ENCODE measurements at places on chromosomes 11 and 22.

DNA sequence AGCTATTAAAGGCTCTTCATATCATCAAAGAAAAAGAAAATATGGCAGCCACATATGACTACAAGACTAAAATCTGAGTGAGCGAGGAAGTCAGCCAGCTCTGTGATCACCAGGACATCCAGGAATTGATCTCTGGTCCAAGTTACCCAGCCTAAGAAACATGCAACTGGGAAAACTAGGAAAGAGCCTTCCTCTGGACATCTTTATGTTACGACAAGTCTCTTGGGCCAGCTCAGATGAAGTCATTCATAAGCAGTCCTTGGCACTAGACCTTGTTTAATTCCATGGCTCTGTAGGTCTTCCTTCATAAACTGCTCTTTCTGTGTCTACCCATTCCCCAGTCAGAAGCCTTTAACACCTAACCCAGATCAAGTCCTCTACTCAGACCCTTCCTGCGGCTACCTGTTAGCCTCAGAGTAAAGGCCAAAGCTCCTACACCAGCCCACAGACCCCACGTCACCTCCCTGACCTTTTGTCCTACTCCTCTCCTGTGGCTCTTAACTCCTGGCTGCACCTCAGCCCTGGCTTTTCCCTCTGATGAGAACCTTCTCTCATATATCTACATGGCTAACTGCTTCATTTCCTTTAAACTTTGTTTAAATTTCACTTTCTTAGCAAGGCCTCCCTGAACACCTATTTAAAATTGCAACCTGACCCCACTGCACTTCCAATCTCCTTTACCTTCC is 134.0 kb downstream of the KIF18A start:
- DNase-seq: no peak

GRCh38 chr22:26884921-26885320 is 227.5 kb downstream of the MIAT start:
- no peak for DNase-seq

DNA sequence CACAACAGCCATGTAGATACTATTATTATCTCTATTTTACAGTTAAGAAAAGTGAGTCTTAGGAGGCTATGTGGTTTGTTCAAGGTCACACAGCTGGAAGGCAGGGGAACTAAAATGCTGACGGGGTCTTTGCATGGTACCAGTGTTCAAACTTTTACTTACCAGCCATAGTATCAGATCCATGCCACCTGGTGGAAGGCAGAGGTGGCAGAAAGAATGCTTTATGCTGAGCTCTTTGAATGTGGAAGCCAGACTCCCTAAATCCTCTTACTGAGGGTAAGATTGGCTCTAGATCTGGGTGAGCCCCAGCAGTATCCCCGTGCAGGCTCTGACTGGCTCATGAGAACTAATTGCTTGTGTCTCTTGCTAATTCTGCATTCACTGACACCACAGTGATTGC is 54.3 kb upstream of the NAV2 start:
- DNase-seq: no peak

DNA sequence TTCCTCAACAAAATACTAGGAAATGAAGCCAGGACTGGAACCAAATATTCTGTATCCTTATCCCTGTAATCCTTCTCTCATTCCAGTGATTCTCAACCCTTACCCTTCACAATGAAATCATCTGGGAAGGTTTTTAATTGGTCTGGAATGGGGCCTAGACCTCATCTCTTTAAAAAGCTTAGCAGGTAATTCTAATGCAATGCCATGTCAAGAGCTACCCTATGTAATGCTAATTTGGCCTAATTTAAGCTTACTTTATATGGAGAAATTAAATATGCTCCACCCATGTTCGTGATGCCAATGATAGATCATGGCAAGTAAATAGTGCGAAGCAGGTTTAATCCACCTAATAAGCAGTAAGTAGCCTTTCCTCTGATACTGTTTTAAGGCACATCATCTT is 101.7 kb downstream of the SGSM3 start:
- no peak for DNase-seq

GRCh38 chr11:5910540-5910939 is 17.5 kb downstream of the OR52E5 start:
- no peak for DNase-seq

DNA sequence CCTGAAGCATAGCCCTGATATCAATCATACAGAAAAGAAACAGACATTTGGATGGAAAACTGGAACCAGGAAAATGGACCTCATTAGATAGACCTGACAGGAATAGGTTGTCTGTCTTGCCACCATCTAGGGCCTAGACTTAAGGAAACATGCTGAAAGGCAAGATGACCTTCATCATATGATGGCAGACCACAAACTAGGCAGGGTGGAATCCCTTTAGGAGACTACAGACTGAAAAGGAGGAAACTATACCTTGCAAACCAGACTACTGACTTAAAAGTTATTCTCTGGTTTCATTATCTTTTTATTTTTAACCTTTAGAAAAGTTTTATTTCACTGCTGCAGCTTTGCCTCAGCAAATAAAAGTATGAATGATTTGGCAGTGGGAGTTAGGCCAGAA is 20.3 kb downstream of the SBF2 start:
- DNase-seq: no peak

DNA sequence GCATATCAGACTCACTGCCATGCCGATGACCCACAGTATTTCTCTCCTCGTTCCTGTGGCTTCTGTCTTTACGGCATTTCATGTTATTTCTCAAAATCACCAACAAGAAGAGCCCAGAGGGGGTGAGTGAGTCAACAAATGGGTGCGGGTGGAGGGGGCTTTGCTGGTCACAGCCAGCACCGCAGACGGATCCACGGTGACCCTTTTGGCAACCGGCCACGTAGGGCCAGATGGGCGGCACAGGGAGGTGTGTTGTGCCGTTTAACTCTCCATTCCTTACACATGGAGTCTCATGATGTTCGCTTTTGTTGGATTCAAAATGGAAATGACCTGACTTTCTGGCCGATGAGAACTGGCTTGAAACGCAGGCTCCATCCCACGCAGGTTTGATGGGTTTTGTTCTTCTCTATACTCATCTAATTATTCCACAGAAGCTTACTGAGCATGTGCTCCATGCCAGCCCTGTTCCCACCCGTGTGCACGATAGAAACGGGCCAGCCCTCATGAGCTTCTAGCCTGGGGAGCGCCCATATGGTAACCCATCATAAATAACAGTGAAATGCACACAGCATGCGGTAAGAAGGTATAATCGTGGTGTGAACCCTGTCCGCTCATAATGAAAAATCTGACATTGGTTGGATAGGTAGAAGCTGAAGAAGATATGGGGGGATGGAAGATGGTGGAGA is 319.9 kb downstream of the BRD1 start:
- DNase-seq: no peak

DNA sequence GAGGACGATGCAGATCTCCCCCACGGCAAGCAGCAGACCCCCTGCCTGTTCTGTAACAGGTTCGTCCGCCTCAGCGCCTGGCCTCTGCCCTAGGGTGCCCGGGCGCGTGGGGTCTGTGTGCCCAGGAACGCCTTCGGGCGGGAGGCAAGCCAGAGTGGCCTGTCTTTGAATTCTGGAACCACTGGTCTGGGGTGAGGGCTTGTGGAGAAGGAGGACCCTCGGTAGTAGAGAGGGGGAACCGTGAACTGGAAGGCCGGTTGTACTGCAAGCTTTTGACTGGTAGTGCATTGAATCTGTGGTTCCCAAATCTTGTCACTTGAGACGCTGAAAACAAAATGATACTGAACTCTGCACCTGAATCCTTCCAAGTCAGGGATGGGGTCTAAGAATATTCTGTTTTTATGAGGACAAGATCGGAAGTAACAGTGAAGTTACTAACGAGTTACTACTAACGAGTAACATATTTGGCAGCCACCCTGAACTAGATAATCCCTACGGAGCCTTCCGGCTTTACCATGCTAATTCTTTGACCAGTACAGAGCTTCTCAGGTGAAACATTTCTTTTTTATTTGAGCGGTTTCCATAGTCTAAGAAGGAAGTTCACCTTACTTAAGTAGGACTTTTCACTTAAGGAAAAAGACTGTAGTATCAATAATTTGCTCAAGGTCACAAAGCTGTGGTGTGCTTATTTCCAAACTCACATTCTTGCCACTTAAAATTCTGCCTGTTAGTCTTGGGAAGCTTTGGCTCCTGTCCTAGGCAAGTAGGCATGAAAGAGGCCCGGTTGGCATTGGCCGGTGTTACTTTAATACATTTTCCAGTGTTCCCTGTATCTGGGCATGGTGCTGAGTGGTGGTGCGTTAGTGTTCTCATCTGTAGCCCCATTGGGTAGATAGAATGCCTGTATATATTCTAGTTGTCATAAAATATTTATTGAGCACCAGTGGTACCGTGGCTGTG is 860 bp downstream of the PRMT3 start:
- DNase-seq: no peak

GRCh38 chr11:45450189-45450588 is 164.0 kb upstream of the SYT13 start:
- DNase-seq: no peak

- no peak for DNase-seq
These were observed 84.0 kb upstream of the SHANK2 start for GRCh38 chr11:71336176-71336995.

DNA sequence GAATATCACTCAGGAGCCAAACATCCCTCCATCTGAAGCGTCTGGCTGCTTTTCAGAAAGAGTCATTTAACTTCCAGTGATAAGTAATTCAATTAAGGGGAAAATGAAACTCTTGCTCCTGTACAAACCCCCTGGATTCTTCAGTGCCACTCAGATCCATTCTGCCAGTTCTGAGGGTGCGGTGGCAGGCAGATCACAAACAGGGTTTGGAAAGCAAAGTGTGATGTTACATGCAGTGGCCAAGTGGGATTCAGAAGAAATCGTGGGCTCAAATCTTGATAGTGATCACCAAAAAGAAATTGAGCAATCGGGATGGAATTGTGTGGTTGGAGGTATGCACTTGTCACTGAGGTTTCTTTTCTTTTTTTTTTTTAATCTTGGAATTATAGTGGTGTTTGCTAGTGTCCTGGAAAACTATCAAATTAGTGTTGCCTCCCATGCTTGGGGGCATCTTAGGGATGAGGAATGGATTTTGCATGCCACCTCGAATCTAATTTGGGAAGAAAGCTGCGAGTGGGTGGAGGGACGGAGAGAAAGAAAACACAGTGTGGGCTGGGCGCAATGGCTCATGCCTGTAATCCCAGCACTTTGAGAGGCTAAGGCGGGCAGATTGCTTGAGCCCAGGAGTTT is 22.5 kb upstream of the RTL6 start:
- no peak for DNase-seq

- no peak for DNase-seq
These were observed 66.2 kb upstream of the CCND1 start for GRCh38 chr11:69574608-69575255.

DNA sequence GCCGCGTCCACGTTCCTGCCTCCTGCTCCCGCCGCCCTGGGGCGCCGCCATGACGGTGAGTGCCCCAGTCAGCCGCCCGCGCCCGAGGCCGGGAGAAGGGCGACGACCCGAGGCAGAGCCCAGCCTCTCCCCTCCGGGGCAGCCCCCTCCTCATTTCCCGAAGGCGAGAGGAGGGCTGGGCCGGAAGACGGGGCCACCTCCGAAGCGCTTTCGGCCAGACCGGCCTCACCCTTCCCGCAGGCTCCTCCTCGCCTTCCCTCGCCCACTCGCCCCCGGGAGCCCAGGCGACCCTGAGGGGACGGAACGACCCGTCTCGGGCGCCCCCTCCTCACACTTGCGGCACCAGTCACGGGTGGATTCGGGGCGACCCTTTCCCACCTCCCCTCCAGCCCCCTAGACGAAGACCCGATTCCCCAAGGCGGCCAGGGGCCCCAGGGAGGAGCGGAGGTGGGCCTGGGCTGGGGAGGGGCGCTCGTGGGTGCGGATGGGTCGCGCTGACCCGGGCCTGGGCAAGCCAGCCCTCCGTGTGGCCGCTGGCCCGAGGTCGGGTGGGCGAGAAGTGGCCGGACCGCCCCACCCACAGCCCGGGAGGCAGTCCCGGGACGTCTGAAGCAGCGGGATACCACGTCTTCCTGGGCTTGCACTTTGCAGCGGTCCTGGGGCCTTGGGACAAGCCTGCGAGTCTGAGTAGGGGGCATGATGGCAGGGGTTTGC is 49.7 kb downstream of the TRIOBP start:
- DNase-seq: no peak

DNA sequence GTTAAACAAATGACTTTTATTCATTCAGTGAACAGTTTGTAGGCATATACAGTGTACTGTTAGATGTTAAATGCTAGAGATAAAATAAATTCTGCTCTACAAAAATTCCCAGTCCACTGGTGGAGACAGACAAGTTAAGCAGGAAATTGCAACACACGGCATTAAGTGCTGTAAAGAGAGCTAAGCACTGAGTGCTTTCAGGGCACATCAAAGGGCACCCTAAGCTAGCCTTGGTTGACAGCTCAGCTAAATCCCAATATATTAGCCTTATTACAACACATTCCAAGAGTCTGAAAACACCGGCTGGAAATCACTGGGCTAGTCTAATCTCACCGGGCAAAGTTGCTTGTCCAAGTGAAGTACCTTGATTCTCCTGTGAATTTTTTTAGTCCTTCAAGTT is 55.1 kb downstream of the NOX4 start:
- no peak for DNase-seq

DNA sequence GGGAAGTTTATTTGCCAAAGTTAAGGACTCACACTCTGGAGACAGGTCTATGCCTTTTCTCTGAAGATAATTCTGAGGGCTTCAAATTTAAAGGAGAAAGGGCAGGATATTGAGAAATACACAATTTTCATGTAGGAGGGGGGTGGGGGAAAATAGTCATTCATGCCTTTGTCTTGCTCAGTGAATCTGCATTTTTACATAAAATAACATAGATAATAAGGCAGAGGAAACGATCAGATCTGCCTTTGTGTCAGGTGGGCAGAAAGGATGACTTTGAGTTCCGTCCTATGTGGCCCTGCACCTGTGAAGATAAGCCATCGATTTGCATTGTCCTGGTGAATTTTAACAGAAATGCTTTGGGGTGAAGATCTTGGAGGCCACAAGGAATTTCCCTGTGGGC is 76.8 kb downstream of the SC5D start:
- DNase-seq: no peak

GRCh38 chr11:132073787-132074186 is 703.4 kb downstream of the NTM start:
- DNase-seq: no peak

DNA sequence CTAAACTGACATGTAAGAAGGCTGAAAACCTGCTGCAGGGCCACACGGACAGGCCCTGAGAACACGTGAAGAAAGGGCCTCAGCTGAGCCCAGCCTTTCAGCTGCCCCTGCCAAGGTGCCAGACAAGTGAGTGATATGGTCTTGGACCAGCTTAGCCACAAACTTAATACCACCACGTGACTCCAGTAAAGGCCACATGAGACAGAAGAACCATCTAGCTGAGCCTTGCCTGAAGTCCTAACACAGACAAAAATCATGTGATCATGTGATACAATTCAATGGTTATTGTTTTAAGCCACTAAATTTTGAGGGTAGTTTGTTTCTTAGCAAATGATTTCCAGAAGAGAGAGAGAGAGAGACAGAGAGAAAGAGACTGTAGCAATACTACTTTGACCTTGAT is 66.9 kb upstream of the ARHGAP20 start:
- no peak for DNase-seq

GRCh38 chr11:913043-913442 is 2.4 kb upstream of the CHID1 start:
- DNase-seq: no peak

DNA sequence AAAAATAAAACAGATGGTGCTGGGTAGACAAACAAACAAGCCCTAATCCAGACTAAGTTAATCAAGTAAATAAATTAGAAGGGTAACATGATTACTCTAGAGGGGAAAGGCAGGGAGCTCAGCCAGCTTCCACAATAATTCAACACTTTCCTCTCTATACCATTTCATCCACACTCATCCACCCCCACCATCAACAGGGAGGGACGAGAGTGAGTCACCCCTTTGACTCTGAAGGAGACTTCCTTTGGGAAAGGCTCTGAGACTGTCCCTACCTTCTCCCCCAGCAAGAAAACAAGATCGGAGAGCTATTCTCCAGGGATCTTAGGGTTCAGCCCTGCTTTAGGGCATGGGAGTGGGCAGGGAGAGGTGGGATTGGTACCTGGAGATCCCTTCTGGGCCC is 33.1 kb downstream of the TRIM66 start:
- no peak for DNase-seq

Measured in cortex of kidney (tissue), 1 donor.